Right renal pelvis (tissue), 4 donors: ENCODE measurements at places on chromosomes 3 and 15.

DNA sequence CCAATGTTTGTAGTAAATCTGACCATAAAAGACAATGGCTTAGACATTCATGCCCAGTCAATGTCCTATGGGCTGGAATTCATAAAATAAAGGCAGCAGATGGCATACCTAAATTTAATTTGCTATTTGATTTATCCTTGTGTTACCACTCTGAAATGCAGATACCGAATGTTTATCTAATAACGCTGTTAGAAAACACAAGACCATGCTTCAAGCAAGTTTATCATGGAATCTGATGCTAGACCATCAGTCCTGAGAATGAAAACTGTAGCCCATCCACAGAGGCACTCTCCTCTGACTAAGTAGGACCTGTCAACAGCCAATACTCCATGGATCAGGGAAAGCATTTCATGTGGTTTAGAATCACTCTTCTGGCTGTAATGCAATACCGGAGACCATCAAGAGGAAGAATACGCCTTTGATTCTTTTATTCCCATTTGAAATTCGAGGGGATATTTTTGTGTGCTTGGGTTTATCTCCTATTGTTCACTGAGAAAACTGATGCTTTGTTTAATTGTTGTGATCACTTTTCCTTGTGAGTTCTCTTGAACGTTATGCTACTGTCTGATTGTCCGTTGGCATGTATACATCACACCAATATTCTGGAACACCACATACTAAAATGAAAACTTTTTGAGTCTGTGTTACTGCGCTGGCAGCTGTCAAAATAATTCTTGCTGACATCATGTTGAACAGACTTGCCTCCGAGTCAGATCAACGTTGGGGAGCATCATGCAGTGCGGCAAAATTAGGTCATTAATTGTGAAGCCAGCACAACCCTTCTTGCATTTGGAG, 12.1 kb upstream of the CPB1 start:
- DNase-seq, result no peak

GRCh38 chr15:57457726-57458125, 81.4 kb downstream of the CGNL1 start:
- DNase-seq, result no peak

GRCh38 chr3:136195258-136196063, 674 bp downstream of the MSL2 start:
- DNase-seq, result peak; percentile 58

DNA sequence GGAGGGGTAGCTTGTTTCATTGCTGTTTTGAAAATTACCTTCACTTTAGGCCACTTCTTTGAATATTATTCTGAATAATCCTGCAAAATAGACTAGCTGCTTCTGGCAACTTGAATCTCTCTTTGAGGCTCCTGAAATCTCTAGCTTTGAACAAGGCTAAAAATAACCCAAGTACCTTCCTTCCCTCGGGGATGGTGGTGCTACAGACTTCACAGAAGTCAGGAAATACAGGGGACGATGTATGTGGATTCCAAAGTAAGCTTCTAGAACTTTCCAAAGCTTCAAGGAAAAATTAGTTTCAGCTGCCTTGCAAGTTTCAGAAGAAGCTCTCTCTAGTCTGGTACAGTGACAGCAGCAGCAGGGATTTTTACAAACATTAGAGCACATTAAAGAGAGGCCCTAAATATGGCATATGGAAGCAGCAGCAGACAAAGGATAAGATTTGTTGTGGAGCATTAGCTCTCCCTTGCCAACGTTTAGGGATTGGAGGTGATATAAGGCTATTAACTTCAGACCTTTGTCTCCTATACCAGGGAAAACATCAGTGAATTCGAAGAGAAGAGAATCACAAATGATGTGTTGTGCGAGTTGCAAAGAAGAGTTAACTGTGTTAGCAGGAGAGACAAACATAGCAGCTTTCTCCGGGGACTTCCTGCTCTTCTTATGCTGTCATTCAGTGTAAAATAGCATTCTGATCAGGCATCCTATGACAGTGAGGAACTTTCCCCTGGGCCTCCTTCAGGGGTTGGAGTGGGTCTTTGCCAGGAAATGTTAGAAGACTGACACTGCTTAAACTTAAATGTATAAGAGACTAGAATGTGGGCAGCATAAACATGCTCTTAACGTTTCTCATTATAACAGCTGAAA, 783.0 kb upstream of the ARPP21 start:
- DNase-seq, result no peak

GRCh38 chr3:55497250-55497649, 10.1 kb upstream of the WNT5A start:
- no peak for DNase-seq

DNA sequence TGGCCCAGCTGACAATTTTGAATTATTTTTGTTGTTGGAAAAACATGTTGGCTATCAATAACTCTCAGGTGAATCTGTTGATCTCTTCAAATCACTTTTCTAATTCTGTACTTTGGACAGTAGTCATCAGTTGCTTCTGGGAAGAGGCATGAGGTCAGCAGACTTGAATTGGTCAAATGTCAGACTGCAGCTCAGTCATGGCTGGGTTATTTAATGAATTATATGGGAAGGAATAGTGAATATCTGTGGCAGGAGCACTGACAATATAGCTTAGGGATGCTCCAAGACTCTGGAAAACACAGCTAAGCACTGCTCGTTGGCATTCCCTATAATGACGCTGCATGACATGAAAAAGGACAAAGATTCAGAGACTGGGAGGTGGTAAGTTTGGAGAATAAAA, 98.8 kb upstream of the GAP43 start:
- DNase-seq, result no peak

GRCh38 chr3:195762249-195762585, 41.4 kb downstream of the MUC20 start:
- no peak for DNase-seq

- no peak for DNase-seq
Measured at GRCh38 chr3:16788440-16789056, 96.2 kb upstream of the PLCL2 start.

DNA sequence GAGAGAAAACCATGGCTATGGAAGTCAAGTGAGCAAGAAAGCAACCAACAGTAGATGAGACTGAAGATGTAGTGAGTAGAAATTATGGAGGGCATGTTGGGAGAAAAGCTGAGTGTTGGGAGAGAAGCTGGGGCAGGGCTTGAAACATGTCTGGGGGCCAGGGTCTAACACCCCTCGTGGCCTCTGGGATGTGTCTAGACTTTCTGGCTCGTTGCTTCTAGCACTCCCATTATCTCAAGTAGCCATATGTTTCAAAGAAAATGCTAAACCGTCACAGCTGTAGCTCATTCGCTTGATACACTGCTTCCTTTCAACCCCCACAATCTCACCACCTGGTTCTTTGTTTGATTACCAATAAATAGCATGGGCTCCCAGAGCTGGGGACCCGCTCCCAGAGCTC, 83.8 kb upstream of the BCHE start:
- no peak for DNase-seq

- DNase-seq, result no peak
Measured at GRCh38 chr3:134307425-134307824, 56.8 kb upstream of the RYK start.

GRCh38 chr3:47223755-47224154, 58.8 kb downstream of the KIF9 start:
- DNase-seq, result no peak

GRCh38 chr15:39472621-39473297, 108.1 kb upstream of the THBS1 start:
- peak; percentile 72 for DNase-seq

GRCh38 chr3:70400194-70400593, 87.8 kb upstream of the MDFIC2 start:
- no peak for DNase-seq

DNA sequence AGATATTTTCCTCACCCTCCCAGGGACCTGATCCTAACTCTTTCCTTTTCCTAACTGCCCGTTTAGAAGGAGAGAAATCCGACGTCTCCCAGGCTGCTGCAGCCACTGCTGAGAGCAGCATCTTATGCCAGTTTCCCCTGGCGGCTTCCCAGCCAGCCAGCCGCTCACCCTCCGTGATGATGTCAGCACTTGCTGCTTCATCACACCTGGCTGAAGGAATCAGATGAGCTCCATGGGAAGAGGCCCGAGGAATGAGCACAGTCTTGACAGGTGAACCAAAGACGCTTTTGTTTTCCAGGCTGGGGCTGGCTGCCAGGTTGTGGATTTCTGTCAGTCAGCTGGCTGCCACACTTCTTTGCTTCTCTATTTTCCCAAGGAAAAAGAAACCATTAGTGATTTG, 445.1 kb upstream of the RBMS3 start:
- no peak for DNase-seq

DNA sequence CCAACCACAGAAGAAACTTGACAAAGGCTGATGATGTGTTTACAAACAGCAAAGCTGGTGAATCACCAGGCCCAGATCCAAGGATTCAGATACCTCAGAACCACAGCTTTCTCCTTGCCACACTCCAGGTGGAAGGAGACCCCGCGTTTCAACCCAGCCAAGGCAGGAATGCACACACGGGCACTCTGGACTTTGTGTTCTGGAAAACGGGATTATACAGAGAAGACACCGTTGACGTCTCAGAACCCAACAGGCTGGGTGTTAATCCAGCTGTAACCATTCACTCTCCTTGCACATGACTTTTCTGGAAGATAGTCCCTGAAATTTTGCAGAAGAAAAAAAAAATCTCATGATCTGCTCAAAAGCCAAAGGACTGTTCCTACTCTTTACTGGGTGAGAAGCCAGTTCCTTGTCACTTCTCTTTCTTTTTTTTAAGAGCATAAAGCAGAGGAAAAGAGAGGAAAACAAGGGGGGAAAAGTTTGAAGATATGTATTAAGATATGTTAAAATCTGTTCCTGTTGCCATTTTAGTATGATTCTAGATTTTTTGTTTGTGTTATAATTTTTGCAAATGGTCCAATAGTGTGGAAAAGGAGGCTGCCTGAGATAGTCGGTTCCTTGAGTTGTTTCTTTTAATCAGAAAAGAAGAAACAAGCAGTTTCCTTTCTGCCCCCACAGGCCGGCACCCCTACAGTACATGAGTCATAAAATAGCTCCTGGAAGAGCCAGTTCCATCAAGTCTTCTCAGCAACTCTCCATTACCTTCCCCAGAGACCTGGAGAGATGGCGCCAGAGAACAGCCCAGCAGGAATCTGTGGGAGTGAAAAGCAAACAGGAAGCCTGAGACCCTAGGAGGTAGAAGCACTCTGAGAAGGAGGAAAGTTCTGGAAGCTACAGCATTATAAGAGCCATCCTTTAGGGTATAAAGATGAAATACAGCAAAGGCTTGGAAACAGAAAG, 73.1 kb downstream of the RORA start:
- DNase-seq, result no peak

- no peak for DNase-seq
Measured at GRCh38 chr3:72738752-72739530, 109.3 kb downstream of the SHQ1 start.

DNA sequence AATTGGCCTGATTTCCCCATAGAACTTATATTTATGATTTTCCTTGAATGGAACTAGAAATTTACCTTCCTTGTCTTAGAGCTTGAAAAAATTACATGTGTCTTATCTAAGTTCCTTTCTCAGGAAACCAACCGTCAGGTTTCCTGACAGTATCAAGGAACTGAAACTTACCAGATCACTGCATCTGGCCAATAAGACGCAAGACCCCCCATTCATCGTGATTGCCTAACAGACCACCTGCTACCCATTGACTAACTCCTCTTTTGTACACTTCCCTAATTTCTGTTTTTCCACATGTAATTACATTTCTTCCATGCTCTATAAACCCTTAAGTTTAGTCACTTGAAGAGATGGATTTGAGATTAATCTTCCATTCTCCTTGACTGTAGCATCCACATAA, 517.2 kb upstream of the CBLB start:
- DNase-seq, result no peak

DNA sequence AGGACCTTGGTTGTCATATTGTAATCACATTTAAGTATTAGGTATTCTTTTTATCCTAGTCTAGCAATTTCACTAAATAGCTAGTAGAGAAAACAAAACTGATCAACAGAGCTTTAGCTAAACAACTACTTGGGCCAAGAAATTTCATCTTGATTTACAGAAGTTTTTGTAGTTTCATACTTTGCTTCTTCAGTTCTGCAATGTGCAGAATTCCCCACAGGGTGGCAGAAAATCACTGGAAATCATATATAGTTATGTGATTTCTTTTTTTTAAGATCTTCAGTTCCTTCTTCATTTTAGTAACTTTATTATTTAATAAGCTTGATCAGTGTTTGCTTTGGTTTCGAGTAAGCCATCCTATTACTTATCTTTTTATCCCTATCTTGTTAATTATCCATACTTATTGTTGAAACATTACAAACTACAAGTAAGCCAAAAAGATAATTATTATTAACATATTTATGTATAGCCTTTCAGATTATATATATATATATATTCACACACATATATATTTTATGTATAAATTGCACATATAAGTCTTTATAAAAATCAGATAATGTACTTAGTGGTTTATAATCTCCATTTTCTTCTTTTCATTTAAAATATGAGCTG, 2.2 kb upstream of the BNIP2 start:
- DNase-seq, result peak; percentile 23

GRCh38 chr3:17765819-17766472, 23.5 kb upstream of the TBC1D5 start:
- DNase-seq, result no peak

- no peak for DNase-seq
Measured at GRCh38 chr3:170909129-170909903, 879 bp upstream of the EIF5A2 start.

- DNase-seq, result no peak
Measured at GRCh38 chr3:58022490-58022889, 14.3 kb downstream of the FLNB start.

DNA sequence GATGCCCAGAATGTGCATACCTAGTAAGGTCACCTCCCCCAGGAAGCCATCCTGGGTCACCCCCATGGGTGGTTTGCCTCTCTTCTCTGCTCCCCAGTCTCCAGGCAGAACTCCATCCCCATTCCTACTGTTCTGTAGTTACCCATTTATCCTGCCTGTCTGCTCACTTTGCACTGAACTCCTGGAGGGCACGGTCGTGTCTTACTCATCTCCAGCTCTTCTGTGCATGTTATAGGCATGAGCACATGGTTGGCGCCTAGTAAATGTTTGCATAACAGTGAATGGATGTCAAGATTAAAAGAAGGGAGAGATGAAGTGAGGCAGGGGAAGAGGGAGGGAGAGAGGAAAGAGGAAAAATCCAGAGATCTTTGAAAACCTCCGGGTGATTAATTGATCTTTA, 208.4 kb upstream of the TRIM42 start:
- no peak for DNase-seq

GRCh38 chr15:74613953-74614743, 1.5 kb upstream of the CLK3 start:
- no peak for DNase-seq

DNA sequence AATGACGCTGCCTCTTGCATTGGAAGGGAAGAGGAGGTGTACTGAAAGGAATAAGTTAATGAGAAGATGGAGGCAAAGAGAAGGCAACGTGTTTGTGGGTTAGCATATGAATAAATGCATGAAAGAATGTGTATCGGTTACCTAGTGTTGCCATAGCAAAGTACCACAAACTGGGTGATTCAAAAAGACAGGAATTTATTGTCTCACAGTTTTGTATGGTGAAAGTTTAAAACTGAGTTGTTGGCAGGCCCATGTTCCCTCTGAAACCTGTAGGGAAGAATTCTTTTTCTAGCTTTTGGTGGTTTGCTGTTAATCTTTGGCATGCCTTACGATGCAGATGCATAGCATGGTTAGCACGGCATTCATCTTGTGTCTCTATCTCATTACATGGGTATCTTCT, 729.9 kb downstream of the MECOM start:
- DNase-seq, result no peak

- no peak for DNase-seq
Measured at GRCh38 chr3:188533612-188534357, 379.8 kb downstream of the LPP start.
